ENCODE measurements at places on chromosomes 2 and 18. TPM values are rescaled to one million over a fixed set of nuclear protein-coding genes. Genes with fewer than 3 reads are reported as not detected.

Gene RAB6C
- polyA plus RNA-seq: 0.52 TPM

Gene ASB18
- polyA plus RNA-seq: 0.07 TPM

Gene RUFY4
- polyA plus RNA-seq: 0.36 TPM

Gene SPATS2L
- polyA plus RNA-seq: 137 TPM

Gene SERPINB13
- not detected for polyA plus RNA-seq

Gene PCARE
- 0.46 TPM for polyA plus RNA-seq

Gene FOXI3
- polyA plus RNA-seq: 0.21 TPM

Gene RAB31
- 27.5 TPM for polyA plus RNA-seq

Gene NEDD4L
- polyA plus RNA-seq: 179 TPM

Gene FAM110C
- polyA plus RNA-seq: 12.1 TPM

Gene DYNAP
- polyA plus RNA-seq: not detected

Gene SNED1
- 11.0 TPM for polyA plus RNA-seq

Gene KRTCAP3
- polyA plus RNA-seq: 6.1 TPM

Gene GRB14
- 55.2 TPM for polyA plus RNA-seq

Gene GPBAR1
- polyA plus RNA-seq: 1.8 TPM

Gene FAHD2B
- 24.4 TPM for polyA plus RNA-seq

Gene BOLL
- polyA plus RNA-seq: not detected

Gene FLACC1
- 4.8 TPM for polyA plus RNA-seq

Gene CCDC85A
- polyA plus RNA-seq: 1.8 TPM

Gene CFAP65
- polyA plus RNA-seq: 0.56 TPM

Gene REG1A
- polyA plus RNA-seq: not detected

Gene TMEM178A
- 116 TPM for polyA plus RNA-seq

Gene CFAP221
- 35.1 TPM for polyA plus RNA-seq

Gene GKN2
- not detected for polyA plus RNA-seq

Gene CFAP53
- polyA plus RNA-seq: 3.8 TPM

Gene AQP12A
- polyA plus RNA-seq: 0.30 TPM

Gene ALPP
- not detected for polyA plus RNA-seq

Gene CXXC1
- 91.6 TPM for polyA plus RNA-seq

Gene GALNT3
- polyA plus RNA-seq: 13.3 TPM

Gene CAPN14
- polyA plus RNA-seq: 0.18 TPM

Gene POMC
- polyA plus RNA-seq: 17.6 TPM

Gene ALKAL2
- 4.9 TPM for polyA plus RNA-seq

Gene CMPK2
- 3.0 TPM for polyA plus RNA-seq

Gene STRN
- polyA plus RNA-seq: 23.3 TPM

Gene ANXA4
- 260 TPM for polyA plus RNA-seq

Gene ATG16L1
- polyA plus RNA-seq: 23.8 TPM

Gene GNLY
- 0.51 TPM for polyA plus RNA-seq

Gene C2orf78
- polyA plus RNA-seq: not detected

Gene POTEI
- 0.50 TPM for polyA plus RNA-seq

Gene TXNL1
- polyA plus RNA-seq: 95.9 TPM

Gene NXPH2
- 4.8 TPM for polyA plus RNA-seq

Gene ACTG2
- 0.36 TPM for polyA plus RNA-seq

Gene MYL1
- polyA plus RNA-seq: not detected

Gene ZNF396
- 6.2 TPM for polyA plus RNA-seq

Gene ATL2
- polyA plus RNA-seq: 71.7 TPM
